ENCODE measurements at places on chromosomes 16 and 17. TPM values are rescaled to one million over a fixed set of nuclear protein-coding genes. Genes with fewer than 3 reads are reported as not detected.
A peak's percentile ranks its signal among the peaks of the same experiment; 100 is the strongest.

DNA sequence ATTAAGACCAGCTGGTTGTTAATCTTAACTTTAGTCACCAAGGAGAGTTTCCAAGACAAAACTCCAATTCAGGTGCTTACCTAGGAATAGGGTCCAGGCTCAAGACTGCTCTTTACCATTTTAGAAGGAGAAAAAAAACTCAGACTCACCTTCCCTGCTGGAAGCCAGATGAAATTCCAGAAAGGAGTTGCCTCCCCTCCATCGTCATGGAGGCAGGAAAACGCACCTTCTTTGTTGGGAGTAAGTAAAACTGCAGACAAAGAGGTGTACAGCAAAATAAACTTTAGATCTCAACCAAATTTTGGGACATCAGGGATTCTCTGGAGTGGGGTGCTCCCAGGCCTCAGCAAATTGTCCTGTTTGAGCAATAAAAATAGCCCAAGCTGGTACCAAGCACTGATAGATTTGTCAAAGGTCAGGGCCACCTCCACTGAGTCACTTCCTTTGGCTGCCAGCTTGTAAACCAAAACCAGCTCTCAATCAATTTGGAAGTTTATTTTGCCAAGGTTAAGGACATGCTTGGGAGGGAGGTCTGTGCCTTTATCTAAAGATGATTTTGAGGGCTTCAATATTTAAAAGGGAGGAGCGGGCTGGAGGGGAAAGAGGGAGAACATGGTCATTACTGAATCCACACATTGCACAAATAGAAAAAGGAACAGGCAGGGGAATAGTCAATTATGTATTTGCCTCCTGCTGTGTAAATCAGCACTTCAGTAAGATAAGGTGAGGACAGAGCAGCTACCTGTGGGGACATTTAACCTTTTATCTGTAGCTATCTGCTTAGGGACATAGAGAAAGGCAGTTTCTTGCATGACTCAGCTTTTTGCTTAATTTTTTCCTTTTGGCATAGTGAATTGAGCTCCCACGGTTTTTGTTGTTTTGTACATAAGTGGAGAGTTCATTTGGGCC, 1.5 kb upstream of the ALDH3A2 start:
- H3K27ac ChIP-seq, result peak overlapping the region; percentile 95
- no peaks in the 10 kb centered on the region for H3K27me3 ChIP-seq
- no peaks in the 10 kb centered on the region for H3K36me3 ChIP-seq
- no peak overlapping the region for H3K4me3 ChIP-seq
- H3K4me1 ChIP-seq, result peaks cover 19% of the 10 kb centered on the region

GRCh38 chr17:32946375-32947135, 18.6 kb downstream of the TMEM98 start:
- no peaks in the 10 kb centered on the region for H3K4me1 ChIP-seq
- H3K36me3 ChIP-seq, result no peaks in the 10 kb centered on the region
- H3K27ac ChIP-seq, result no peak overlapping the region
- no peak for DNase-seq
- no peak overlapping the region for H3K4me3 ChIP-seq
- H3K27me3 ChIP-seq, result no peaks in the 10 kb centered on the region

- peak; percentile 3 for DNase-seq
- H3K27ac ChIP-seq, result no peak overlapping the region
- no peaks in the 10 kb centered on the region for H3K27me3 ChIP-seq
- H3K36me3 ChIP-seq, result no peaks in the 10 kb centered on the region
- no peaks in the 10 kb centered on the region for H3K4me1 ChIP-seq
These were observed 2.1 kb downstream of the IGFALS start for GRCh38 chr16:1791256-1791942.

GRCh38 chr16:78297066-78297666, 197.7 kb downstream of the WWOX start:
- H3K27me3 ChIP-seq, result no peaks in the 10 kb centered on the region
- H3K4me3 ChIP-seq, result no peak overlapping the region
- no peaks in the 10 kb centered on the region for H3K36me3 ChIP-seq
- DNase-seq, result no peak
- H3K4me1 ChIP-seq, result no peaks in the 10 kb centered on the region

- H3K4me1 ChIP-seq, result peaks cover 2% of the 10 kb centered on the region
- no peak for DNase-seq
- peak overlapping the region; percentile 42 for H3K27ac ChIP-seq
- peaks cover 2% of the 10 kb centered on the region for H3K36me3 ChIP-seq
These were observed 20.6 kb downstream of the HIC1 start for GRCh38 chr17:2075336-2076086.

DNA sequence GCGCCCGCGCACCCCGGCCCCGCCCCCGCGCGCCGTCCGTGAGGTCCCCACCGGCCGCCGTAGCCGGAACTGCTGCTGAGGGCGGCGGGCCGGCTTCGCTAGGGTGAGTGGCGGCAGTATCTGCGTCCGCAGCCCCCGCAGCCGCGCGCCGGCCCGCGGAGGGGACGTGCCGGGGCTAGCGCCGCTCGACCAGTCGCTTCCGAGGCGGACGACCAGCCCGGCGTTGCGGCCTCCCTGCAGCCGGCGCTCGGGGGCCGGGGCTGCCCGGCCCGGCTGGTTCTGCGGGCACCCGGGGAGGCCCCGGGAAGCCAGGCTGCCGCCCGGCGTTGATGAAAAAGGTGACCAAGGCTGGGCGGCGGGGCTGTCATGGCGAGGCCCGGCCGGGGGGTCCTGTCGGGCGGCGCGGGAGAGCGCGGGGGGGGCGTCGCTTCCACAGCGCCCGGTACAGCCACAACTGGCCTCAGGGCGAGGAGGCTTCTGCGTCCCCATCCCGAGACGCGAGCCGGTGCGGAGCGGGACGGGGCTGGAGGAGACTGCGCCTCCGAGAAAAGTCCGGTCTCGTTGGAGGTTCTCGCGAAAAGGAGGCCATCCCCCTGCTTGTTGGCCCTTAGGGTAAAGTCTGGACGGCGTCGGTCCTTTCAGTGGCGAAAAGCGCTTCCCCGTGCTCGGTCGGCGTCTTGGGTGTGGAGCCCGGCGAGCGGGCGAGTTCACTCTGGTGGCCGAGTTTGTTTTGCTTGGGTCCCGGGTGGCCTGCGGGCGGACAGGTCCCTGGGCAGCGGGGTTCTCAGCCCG, at the start of gene CRAMP1:
Gene CRAMP1 (plus strand): TSS at position 41 of the 792 bp plus-strand sequence. CDS start 2,280 bp downstream, outside the sequence.
- H3K4me3 ChIP-seq, result peak within 1 kb of the TSS; percentile 84
- peaks cover 9% of the 10 kb centered on the region for H3K4me1 ChIP-seq
- H3K36me3 ChIP-seq, result no peaks in the 10 kb centered on the region
- H3K27me3 ChIP-seq, result no peaks in the 10 kb centered on the region
- no peak for DNase-seq

DNA sequence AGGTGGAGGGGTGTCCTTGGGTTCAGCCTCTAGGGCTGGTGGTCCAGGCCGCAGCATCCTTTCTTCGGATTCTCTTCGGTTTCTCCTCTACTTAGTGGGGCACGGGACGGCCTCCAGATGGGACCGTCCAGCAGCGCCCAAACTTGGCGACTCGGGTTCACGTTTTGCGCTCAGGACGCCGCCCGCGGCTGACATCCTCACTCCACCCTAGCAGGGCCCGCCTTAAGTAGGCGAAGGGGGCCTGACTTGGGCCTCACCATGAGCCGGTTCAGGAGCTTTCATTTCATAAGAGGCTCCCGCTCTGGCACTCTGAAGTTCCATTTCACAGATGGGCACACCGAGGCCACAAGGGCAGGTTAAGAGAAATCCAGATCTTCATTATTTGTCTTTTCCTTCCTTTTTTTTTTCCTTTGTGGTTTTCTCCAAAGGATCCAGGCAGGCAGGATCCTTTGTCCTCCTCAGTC, 141.2 kb downstream of the SEC14L1 start:
- peaks cover 17% of the 10 kb centered on the region for H3K4me1 ChIP-seq
- no peaks in the 10 kb centered on the region for H3K36me3 ChIP-seq
- DNase-seq, result no peak
- H3K27ac ChIP-seq, result peak overlapping the region; percentile 94

DNA sequence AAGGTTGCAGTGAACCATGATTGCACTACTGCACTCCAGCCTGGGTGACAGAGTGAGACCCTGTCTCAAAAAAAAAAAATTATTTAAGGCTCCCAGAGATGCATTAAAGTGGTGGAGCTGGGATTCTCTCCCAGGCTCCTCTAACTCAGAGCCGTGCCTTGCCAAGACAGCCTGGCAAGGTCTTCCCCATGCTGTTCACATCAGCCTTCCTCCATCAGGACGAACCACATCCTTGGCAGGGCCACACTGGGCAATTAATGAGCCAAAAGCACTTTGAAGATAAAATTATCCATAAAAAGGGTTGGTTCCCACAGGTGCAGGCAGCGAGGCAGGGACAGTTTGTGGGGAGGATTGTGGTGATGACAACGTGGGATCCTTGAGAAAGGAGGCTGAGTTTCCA, 19.8 kb upstream of the BBS2 start:
- DNase-seq, result no peak
- H3K4me3 ChIP-seq, result no peak overlapping the region
- no peaks in the 10 kb centered on the region for H3K36me3 ChIP-seq
- H3K27me3 ChIP-seq, result no peaks in the 10 kb centered on the region

DNA sequence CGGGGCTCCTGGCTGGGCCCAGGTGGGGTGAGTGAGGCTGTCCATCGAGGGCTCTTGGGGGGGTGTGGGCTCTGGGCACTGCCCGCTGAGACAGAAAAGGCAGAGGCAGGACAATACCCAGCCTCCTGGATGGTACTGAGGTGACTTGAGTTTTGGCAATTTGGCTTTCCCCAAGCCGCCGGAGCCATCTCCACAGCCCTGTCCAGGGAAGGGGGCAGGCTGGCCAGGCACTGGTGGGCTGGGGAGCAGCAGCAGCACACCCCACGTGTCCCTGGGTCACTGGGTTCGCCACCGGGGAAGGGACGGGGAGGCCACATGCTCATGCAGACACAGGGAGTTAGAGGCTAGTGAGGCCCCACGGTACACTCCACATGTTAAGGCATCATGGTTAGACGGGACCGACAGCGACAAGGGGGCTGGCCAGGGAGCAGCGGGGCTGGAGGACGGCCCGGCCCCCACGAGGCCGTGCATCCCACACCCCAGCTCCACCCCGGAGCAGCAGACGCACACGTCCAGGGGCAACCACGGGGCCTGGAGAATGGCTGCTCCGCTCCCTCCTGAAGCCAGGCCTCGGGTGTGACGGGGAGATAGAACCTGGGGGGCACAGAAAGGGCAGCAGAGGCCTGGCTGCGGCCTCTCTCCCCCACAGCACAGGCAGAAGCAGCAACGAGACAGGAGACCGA, 3.0 kb downstream of the ARHGDIA start:
- H3K36me3 ChIP-seq, result peaks cover 10% of the 10 kb centered on the region
- peaks cover 21% of the 10 kb centered on the region for H3K4me1 ChIP-seq
- no peak overlapping the region for H3K4me3 ChIP-seq

DNA sequence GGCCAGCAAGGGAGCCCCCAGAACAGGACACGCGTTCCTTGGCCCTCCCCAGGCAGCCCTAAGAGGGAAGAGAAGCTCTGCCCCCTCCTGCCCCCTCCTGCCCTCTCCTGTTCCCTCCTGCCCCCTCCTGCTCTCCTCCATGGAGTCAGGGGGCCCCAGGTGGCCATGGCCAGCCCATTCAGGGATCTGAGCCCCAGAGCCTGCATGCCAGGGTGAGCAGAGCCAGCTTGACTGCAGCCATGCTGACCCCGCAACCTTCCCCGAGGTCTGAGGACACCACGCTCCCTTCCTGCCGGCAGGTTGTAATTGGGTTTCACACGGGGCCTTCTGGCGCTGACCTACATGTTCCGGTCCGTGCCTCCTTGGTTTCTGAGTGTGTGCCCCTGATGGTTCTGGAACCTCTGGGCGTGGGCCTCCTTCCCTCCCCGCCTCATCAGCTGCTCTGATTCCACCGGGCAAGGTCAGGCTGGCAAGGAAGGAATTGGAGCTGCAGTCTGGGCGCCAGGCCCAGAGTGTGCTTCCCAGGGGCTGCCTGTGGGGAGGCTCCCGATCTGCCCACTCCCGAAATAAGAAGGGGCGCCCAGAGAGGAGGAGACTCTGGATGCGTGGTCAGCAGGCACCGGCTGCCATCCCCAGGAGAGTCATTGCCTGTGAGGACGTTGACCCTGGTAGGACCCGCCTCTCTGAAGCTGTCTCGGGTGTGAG, 23.7 kb upstream of the NPTX1 start:
- no peaks in the 10 kb centered on the region for H3K27me3 ChIP-seq
- no peak overlapping the region for H3K4me3 ChIP-seq
- no peaks in the 10 kb centered on the region for H3K36me3 ChIP-seq

- H3K4me1 ChIP-seq, result no peaks in the 10 kb centered on the region
- no peaks in the 10 kb centered on the region for H3K36me3 ChIP-seq
- H3K4me3 ChIP-seq, result no peak overlapping the region
- no peak for DNase-seq
These were observed 65.9 kb downstream of the KSR1 start for GRCh38 chr17:27522028-27522635.

DNA sequence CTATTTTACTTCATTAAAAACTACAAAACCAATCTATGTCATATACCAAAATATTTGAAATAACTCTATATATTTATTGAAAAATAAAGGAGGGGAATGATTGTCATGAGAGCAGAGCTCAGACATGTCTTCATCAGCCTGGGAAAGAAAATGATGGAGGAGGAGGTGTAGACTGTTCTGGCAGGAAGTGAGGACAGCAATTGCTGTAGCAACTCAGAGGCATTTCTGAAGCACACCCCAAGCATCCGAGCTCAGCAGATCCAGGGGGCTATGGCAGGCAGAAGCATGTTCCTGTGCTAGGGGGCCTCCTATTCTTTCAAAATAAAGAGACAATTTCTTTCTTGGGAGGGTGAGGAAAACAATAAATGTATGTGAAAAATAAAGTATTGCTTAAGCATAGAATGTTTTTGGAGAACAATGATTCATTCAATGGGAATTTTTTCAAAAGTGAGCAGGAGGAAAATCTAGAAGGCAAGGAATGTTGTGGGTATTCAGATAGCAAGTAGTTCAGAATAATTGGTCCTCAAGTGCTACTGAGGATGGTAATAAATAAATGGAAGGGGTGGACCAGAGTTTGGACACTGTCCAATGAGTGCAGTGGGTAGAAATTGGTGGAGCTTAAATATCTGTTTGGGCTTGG, 383.4 kb downstream of the CDH11 start:
- no peak overlapping the region for H3K4me3 ChIP-seq
- H3K27me3 ChIP-seq, result no peaks in the 10 kb centered on the region
- H3K36me3 ChIP-seq, result no peaks in the 10 kb centered on the region

- no peak for DNase-seq
- H3K27ac ChIP-seq, result no peak overlapping the region
- no peak overlapping the region for H3K4me3 ChIP-seq
- no peaks in the 10 kb centered on the region for H3K27me3 ChIP-seq
These were observed 224.9 kb downstream of the CA10 start for GRCh38 chr17:51933647-51934046.

GRCh38 chr16:81774348-81774747, 4.7 kb upstream of the PLCG2 start:
- no peaks in the 10 kb centered on the region for H3K27me3 ChIP-seq
- no peak for DNase-seq
- no peaks in the 10 kb centered on the region for H3K4me1 ChIP-seq
- no peaks in the 10 kb centered on the region for H3K36me3 ChIP-seq

The MC1R gene
- 5.6 TPM for total RNA-seq

The FBXL16 gene
- total RNA-seq, result 6.1 TPM

The KRT25 gene
- total RNA-seq, result 0.62 TPM

The PKMYT1 gene
- total RNA-seq, result 25.5 TPM

The PHF12 gene
- 74.9 TPM for total RNA-seq

The RAB26 gene
- total RNA-seq, result 5.1 TPM

The RTN4RL1 gene
- total RNA-seq, result 8.3 TPM

The GDPD3 gene
- total RNA-seq, result 0.91 TPM

The GPR179 gene
- 0.40 TPM for total RNA-seq

The PRAC1 gene
- 56.7 TPM for total RNA-seq

The SULT1A3 gene
- 8.8 TPM for total RNA-seq

The HID1 gene
- 87.1 TPM for total RNA-seq

All from prostate gland (tissue), 2 donors.